ENCODE measurements at places on chromosomes 3 and 15.

GRCh38 chr15:67021455-67021854 lies 43.9 kb upstream of the SMAD3 start:
- no peak for DNase-seq

- DNase-seq, result no peak
Observed at GRCh38 chr3:54251705-54252104, 129.4 kb downstream of the CACNA2D3 start.

DNA sequence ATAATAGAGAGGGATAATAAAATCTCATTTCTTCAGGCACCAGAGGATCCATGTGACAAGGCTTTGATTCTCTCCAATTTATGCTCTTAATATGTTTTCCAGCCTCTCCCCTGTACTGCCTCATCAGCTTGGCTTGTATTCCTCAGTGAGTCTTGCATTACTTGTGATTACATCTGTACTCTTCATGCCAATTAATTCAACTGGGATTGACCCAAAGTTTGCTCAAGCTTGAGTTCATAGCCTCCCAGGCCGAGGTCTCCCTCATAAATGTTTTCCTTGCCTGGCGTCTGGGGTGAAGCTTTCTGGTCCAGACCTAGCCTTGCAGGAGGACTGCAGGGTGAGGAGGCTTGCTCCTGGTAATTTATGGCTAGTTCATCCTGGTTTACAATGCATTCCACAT lies 146.9 kb downstream of the CHST2 start:
- no peak for DNase-seq

- DNase-seq, result no peak
Observed at GRCh38 chr3:135325726-135326235, 530.7 kb downstream of the EPHB1 start.

GRCh38 chr3:39497753-39498152 lies 30.3 kb downstream of the MOBP start:
- no peak for DNase-seq

GRCh38 chr3:113802795-113803455 lies 35.7 kb upstream of the GRAMD1C start:
- DNase-seq, result no peak

GRCh38 chr3:154976072-154976983 lies 103.8 kb upstream of the MME start:
- DNase-seq, result no peak

DNA sequence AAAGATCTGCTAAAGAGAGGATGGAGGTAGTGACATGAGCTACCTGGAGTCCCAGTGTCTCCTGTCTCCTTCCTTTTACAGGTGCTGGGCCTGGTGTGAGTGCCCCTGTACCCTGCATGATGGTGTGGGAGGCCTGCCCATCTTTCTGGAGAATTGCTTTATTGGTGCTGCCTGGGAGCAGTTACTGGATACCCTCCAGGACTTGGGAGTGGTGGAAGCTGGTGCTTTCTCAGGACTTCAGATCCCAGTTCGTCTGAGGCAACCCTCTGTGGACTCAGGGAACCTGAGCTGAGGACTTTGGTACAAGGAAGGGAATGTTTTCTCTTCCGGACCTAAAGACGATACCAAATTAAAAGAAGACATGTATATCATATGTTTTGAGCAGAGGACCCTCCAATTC lies 18.3 kb upstream of the NUDT16 start:
- no peak for DNase-seq

DNA sequence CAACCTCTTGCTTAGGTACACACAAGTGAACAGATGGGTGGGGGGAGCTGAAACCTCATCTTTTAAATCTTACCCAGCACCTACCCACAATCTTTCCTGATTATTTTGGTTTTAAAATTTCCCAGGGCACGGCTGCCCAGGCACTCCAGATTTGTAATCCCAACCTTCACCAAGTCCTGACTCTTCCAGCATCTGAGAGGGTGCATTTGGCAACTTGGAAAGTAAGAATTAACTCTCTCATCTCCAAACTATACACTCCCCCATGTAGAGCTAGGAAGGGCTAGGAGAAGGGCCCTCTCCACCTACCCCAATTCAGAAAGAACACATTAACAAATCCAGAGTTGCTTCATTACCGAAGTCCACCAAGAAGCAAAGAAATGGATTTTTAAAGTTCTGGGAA lies 41.7 kb upstream of the PRICKLE2 start:
- no peak for DNase-seq

DNA sequence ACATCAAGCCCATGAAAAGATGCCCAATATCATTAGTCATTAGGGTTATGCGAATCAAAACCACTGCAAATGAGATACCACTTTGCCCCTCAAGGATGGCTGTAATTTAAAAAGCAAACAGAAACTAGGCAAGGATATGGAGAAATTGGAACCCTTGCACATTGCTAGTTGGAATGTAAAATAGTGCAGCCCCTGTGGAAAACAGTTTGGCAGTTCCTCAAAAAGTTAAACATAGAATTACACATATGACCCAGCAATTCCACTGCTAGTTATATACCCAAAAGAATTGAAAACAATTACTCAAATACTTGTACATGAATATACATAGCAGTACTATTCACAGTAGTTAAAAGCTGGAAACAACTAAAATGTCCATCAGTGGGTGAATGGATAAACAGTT lies 186.8 kb upstream of the CGNL1 start:
- DNase-seq, result no peak

- no peak for DNase-seq
Observed at GRCh38 chr3:165820671-165821123, 16.5 kb downstream of the BCHE start.

DNA sequence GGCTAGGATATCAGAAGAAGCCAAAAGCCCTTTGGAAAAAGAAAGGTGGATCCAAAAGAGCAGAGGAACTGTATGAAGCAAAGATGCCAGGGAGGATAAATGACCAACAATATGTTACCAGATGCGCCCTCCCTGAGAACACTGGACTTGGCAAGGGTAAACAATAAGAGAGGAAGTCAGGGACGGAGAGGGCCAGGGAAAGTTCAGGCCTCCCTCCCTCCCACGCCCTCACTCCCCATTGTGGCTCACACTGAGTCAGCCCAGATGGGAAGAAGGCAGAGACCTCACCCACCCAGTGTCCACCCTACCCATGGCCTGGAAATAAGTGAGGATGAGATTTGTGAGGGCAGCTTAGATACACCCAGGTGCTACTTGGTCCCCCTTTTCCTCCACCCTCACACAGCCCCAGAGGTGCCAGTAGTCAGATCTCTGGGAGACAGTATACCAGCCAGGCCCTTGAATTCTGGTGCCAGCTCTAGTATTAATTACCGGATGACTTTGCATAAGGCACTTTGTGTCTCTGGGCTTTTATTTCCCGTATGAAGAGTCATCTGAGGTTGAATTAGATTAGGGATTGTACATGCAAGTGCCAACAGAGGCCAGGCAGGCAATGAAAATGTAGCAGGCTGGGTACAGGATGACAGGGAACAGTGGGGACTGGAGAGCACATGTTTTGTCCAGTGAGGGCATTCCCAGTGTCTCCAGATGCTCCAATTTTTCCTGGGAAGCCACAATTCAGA lies 35.1 kb upstream of the FRMD4B start:
- no peak for DNase-seq

DNA sequence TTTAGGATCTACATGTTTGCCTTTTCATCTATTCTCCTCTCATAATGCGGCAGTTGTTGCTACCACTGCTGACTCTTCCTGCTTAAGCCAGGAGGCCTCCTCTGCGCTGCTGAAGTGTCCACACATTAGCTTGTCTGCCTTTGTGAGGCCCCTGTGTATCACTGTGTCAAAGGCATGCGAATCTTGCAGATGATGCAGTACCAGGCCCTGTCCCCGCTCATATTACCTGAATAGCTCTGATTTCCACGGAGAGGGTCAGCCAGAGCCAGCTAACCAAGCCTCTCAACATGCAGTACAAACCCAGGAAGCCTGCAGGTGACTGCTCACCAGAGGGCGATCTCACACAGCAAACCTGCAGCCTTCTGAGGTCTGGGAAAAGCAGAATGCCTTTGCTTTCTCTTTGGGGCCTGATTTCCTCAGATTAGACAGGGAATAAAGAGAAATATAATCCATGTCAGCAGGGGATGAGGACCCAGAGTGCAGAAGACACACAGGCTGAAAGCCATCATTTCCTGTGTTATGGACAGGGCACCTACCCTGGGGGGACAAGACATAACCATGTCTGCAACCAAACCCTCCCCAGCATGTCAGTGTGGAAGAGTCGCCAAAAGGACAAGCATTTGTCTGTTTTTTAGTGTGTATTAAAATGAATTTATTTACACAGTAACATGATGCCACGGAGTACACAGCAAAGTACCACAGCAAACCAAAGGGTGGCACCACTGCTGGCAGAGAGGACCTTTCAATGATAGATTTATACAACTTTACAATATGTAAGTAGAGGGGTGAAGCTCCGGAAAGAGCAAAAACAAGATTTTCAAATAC lies 36.8 kb upstream of the TSPAN3 start:
- peak; percentile 57 for DNase-seq

GRCh38 chr15:82875411-82876003 lies 66.1 kb downstream of the WHAMM start:
- DNase-seq, result no peak

DNA sequence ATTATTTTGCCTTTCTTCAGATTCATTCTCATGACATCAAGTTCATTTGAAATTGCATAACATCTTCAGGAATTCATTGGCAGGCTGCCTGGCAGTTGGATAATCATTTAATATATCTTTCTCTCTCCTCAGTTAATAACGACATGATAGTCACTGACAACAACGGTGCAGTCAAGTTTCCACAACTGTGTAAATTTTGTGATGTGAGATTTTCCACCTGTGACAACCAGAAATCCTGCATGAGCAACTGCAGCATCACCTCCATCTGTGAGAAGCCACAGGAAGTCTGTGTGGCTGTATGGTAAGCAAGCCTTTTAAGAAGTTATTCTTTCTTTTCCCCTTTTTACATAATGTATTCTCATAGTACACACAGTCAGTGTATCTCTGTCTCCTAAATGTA lies 38.2 kb downstream of the TGFBR2 start:
- peak; percentile 81 for DNase-seq

DNA sequence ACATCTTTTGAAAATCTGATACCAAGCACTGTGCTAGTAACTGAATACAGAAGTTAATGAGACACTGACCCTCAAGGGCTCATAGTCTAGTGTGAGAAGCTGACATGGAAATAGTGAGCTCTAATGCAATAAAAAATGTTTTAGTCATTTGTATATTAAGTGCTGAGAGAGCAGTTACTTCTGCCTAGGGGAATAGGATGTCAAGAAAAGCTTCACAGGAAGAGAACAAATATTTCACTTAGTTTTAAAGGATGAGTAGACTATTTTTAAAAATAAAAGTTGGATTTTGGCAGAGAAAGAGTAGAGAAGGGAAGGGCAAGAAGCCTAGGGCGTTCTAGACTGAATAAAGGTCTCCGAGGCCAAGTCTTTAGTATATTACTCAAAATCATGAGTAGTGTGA lies 158.4 kb downstream of the ATG7 start:
- no peak for DNase-seq

- DNase-seq, result no peak
Observed at GRCh38 chr15:75751891-75752290, 39.2 kb upstream of the CSPG4 start.

DNA sequence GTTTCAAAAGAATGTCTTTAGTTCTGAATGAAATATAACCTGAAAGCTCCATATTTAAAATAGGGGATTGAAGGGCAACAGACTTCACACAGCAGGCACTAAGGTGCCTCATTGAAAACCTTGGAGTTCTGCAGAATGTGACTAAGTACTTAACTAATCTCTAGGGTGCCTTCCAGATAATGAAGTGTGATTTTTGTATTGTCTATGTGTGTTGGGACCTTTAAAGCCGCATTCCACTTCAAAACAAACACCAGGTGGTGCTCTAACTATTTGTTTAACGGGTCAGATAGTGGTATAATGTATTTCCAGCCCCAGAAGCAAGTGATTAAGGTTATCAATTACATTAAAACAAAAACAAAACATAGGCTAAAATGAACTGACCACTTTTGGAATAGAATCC lies 28.0 kb downstream of the TFG start:
- DNase-seq, result peak; percentile 13
